ENCODE measurements at places on chromosomes 4 and X.

DNA sequence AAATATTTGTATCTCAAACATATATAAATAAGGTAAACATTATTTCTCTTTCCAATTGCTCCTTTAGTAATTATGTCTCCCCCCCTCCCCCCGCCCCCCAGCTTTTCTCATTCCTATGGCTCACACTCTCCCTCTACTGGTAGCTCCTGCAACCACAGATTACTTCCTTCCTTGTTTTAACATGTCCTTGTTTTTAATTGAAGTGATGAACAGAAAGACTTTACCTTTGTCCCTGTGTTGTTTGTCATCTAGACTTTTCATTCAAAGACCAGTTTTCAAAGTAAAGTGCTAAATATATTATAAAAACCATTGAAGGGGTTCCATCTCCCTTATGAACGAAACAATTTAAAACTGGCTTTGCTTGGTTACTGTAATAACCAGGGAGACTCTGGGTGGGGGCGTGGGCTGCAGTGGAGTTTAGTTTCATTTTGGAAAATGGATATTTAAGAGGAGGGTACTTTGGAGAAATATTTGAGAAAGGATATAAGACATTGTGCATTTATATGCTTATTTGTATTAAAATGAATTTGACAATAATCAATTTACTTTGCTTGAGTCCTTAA is 352.9 kb downstream of the RAPGEF2 start:
- DNase-seq, result no peak

- peak; percentile 79 for DNase-seq
Measured at GRCh38 chr4:77145842-77146185, 11.2 kb upstream of the CCNG2 start.

GRCh38 chr4:169348541-169348940 is 77.8 kb upstream of the SH3RF1 start:
- no peak for DNase-seq

DNA sequence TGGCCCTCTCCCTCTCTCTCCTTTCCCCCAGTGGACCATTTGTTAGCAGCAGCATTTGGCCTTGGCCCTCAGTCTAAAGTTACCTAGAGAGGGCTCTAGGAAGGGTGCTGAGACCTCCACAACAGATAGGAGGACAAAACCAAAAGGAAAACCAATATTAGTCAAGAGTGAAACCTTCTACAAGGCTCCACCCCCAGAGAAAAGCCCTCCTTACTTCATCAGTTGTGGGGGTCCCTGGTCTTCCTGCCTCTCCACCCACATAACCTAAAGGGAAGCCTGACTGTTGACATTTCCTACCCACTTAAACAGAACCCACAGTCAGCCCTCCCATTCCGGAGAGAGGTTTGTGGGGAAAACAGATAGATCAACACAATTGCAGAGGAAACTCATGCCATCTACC is 4.7 kb upstream of the CD40LG start:
- DNase-seq, result no peak

DNA sequence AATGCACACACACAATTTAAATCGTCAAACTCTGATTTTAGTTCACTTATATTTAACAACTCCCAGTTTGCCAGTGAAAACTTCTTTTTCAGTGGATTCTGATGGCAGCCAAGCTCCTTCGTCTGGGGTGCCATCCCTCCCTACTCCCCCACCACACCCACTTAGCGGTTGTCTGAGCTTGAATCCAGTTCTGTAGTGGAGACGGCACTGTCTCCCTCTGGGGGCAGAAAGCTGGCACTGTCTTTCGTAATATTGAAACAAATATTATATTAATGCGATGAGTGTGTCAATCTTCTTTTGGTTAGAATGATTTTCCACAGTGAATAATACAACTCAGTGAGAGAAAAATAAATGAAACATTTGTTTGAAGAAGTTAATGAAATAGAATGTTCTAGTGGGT is 5.4 kb downstream of the MEPE start:
- no peak for DNase-seq

DNA sequence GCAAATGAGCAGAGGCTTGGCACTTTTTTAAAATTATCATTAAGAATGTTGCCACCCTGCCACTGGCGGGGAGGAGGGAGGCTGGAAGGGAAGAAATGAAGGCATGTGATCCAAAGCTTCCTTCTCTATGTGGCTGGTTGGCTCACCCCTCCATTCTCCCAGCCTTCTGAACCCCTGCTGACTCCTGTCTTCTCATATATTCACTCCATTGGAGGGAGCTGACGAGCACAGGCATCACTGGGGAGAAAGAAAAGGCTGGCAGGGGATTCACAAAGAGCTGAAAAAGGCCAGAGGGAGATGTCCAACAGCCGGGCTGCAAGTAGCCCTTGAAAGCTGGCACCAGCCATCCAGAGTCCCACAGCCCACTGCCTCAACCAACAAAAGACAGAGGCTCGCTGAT is 495.6 kb downstream of the BCOR start:
- no peak for DNase-seq

DNA sequence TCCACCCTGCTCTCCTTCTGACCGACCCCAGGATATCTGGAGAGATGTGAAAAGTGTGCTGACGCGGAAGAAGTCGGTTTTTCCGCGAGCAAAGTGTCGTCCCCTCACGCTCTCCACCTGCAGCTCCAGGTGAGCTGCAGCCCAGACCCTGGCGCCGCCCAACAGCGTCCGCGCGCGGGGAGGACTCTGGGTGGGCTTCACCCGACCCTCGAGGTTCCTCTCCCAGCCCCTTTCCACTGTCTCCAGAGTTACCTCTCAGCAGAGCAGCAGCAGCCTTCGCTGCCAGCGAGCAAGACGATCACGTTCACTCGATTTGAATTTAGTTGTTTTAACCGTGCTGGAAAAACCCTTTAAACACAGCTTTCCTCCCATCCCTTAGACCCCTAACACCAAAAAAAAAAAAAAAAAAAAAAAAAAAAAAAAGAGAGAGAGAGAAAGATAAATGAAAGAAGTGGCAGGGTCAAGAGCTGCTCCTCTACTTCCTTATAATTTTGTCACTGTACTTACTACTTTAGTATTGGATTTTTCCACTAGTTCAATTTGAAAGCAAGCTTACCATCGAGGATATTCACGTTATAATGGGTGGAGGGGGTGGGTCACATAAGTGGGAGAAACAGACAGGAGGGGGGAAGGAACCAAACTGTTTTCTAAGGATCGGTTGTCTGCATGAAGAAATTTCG is 758 bp upstream of the NR3C2 start:
- DNase-seq, result no peak

- no peak for DNase-seq
Measured at GRCh38 chr4:168839758-168840391, 170.2 kb downstream of the CBR4 start.

GRCh38 chrX:10536744-10537143 is 83.6 kb downstream of the MID1 start:
- DNase-seq, result no peak

DNA sequence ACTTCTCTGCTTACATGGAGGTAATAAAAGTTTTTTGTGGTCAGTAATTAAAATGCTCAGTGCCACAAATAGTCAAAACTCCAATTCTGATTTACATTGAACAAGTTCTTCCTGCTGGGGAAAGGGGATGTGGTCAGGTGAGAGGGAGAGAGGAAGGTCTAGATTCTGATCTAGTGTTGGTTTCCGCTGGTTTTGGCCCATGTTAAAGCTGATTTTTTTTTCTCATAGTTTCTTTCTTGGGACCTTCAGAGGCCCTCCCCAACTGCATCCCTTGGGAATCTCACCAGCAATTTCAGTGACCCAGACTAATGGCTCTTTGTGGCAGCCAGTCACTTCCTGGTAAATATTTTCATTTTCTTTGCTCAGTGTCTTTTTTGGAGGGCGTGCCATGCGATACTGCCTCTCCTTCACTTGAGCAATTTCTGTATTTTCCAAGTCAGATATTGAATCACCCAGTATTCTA is 332.7 kb downstream of the RAPGEF2 start:
- no peak for DNase-seq

DNA sequence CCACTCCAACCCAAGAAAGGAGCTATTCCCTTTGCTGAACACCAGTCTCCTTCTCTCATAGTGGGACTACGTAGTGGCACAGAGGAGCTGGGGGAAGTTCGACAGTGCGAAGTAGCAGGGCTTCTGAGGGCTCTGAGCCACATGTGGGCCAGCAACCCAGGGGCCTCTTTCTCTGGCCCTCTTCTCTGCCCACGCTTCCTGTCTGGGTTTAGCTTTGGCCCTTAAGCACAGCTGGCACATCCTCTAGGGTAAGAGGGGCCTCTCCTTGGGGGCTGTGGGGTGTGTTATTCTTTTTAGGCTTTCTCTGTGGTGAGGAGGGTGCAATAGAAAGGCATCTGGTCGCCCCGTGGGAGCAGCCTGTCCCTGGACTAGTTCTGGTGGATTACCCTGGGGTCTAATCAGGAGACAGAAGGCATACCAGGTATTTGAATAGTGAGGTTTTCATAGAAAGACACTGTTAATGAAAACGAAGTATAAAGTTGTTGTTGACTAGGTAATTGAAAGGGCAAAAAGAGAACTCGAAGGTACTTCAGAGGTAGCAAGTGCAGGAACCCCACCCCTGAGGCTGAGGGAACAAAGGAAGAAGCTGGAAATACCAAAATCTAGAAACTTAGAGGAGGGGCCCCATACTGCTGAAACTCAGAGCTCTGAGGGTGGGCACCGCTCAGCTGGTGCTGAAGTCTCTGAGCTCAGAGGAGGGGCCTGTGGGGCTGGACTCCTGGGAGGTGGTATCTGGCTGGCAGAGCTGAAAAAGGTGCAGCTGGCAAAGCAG is 151.9 kb upstream of the RPS6KA3 start:
- DNase-seq, result no peak

GRCh38 chr4:8586671-8587468 is 5.7 kb upstream of the CPZ start:
- DNase-seq, result no peak

- DNase-seq, result no peak
Measured at GRCh38 chr4:85642356-85643100, 167.6 kb downstream of the ARHGAP24 start.

DNA sequence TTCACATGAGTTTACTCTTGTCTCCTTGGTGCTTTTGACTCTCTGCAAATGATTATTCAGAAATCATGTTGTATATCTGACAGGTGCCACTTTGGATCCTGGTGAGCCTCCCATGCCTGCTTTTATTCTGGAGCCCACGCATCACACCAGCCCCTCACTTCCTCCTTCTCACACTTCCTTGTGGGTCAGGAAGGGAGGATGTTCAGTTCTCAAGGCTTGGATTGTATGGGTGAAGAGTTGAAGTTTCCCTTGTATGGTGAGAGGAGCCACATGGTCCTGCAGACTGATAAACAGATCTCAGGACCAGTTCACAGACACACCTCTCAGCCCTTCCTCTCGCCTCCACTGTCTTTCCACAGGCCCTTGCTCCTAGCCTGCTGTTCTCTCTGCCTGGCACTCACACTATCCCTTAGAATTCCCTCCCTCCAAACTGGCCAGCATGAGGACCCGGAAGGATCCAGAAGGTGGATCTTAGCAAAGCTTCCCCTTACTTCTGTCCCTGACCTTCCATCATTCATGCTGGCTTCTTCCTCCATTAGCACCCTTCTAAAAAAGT is 92.1 kb downstream of the STK32B start:
- DNase-seq, result no peak

- no peak for DNase-seq
Measured at GRCh38 chr4:146847345-146847744, 98.3 kb downstream of the TTC29 start.

DNA sequence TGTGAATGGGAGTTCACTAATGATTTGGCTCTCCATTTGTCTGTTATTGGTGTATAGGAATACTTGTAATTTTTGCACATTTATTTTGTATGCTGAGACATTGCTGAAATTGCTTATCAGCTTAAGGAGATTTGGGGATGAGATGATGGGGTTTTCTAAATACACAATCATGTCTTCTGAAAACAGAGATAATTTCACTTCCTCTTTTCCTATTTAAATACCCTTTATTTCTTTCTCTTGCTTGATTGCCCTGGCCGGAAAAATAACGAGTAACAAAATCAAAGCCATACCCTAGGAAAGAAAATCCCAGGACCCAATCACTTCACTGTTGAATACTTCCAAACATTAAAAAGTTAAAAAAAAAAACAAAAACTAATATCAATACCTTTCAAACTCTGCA is 67.7 kb upstream of the UGT2B4 start:
- no peak for DNase-seq

DNA sequence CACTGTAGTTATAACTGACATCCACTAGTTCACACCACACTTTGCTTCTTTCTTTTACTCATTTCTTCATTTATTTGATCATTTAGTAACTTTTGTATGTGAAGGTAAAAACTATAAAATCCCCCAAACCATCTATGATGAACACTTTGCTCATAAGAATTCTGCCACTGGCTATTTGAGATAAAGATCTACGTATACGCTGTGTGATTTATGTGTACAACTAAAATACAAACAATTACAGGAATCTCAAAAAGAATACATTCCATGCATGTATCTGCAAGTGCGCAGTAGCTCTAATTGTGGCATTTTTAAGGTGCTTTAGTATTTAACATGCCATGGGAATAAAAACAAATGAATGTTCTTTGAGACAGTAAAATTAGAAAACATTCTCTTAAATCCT is 156.9 kb upstream of the NAP1L5 start:
- no peak for DNase-seq

GRCh38 chr4:128256539-128256938 is 31.1 kb downstream of the PGRMC2 start:
- no peak for DNase-seq

GRCh38 chr4:54473077-54473545 is 184.6 kb upstream of the KIT start:
- DNase-seq, result no peak

DNA sequence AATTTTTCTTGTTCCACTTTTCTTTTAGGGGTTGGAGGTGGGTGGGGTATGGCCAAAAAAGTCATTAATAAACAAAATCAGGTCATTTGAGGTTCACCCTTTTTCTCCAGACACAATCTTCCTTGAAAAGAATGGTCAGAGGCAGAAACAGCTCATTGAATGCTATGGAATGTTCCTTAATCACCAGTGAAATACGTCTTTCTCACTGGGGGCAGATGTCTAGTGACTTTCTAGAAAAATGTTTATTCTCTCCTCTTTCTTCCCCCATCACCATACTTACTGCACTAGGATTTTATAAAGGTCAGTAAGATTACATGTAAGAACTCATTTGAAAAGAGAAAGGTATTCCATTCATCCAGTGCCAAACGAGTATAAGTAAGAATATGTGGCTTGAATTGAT is 44.5 kb downstream of the MGST2 start:
- no peak for DNase-seq

DNA sequence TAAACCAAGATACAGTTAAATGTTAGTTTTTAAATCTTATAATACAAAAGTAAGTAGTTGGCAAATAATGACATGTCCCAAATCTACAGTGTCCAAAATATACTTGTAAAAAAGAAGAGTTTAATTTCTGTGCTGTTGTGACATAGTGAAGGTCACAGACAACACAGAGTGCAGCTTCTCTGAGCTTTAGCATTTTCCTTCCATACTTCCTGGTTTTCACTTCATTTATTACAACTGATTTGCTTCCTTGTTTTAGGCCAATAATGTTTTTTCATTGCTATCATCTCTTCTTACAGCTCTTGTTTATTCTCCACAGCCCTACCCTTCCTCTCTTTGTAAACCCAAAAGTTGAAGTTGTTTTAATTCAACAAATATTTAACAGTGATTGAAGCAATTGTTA is 132.4 kb upstream of the TET2 start:
- no peak for DNase-seq

DNA sequence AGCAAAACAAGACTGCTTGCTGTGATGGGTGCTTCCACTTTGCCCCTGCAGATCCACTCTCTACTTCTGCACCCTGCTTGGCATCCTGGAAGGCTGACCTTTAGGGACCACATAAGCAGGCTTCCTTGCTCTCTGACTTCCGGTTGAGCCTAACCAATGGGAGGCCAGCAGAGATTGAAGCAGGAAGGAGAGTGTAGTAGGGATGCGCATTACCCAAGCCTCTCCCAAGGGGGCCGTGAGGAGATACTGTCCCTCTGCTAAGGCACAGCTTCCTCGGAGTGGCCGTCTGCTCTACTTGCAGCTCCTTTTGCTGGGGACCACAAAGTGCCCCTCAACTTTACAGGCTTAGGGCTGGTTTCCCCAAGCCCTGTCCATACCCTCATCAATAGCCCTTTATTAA is 624.3 kb upstream of the TENM3 start:
- DNase-seq, result no peak

Data from T-helper 2 cell (primary cell).